Activated effector memory CD4-positive, alpha-beta T cell treated with Interleukin-2 at 50 U/mL for 16 hours (primary cell): ENCODE measurements at places on chromosomes 4 and X.

- no peak for DNase-seq
Observed at GRCh38 chr4:178081176-178081575, 638.9 kb upstream of the AGA start.

DNA sequence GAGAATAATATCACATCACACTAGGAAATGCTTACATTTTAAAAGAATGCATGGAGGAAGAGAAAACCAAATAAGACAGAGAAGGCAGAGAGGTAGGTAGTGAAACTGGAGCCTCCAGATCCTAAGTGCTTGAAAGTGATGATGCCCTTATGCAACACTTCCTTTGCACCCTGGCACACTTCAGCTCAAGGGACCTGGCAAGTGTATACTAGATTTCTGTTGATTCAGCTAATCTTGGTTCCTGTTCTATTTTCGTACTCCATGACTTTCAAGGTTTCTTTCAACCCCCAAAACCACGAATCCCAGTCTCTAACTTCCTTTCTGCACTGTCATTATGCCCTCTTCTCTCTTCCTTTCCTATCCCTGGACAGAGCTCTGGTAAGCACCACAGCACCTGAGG is 36.9 kb upstream of the SH3KBP1 start:
- DNase-seq: no peak

GRCh38 chr4:8642651-8643321 is 50.2 kb downstream of the CPZ start:
- no peak for DNase-seq

GRCh38 chrX:149004936-149005335 is 500.2 kb downstream of the IDS start:
- no peak for DNase-seq

- DNase-seq: no peak
Observed at GRCh38 chr4:5781691-5782090, 70.7 kb downstream of the EVC start.

DNA sequence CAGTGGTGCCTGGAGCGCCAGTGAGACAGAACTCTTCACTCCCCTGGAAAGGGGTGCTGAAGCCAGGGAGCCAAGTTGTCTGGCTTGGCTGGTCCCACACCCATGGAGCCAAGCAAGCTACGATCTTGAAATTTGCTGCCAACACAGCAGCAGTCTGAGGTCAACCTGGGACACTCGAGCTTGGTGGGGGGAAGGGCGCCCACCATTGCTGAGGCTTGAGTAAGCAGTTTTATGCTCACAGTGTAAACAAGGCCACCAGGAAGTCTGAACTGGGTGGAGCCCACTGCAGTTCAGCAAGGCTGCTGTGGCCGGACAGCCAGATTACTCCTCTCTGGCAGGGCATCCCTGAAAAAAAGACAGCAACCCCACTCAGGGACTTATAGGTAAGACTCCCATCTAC is 149.5 kb downstream of the EDA2R start:
- no peak for DNase-seq

DNA sequence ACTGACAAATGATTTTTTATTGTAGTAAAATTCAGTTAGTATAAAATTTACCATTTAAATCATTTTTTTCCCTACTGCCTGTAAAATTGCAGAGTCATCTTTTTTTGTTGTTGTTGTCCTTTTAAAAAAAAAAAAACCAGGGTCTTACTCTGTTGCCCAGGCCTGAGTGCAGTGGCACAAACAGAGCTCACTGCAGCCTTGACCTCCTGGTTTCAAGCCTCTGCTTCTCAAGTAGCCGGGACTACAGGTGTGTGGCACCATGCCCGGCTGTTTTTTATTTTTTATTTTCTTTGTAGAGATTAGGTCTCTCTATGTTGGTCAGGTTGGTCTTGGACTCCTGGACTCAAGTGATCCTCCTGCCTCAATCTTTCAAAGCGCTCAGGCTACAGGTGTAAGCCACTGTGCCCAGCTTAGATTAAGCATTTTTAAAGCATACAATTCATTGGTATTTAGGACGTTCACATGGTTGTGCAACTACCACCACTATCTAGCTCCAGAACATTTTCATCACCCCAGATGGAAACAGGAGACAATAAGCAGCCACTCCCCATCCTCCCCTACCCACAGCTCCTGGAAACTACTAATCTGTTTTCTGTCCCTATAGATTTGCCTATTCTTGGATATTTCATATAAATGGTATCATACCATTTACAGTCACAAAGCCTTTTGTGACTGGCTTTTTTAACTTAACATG is 59.7 kb upstream of the PGRMC2 start:
- DNase-seq: no peak

DNA sequence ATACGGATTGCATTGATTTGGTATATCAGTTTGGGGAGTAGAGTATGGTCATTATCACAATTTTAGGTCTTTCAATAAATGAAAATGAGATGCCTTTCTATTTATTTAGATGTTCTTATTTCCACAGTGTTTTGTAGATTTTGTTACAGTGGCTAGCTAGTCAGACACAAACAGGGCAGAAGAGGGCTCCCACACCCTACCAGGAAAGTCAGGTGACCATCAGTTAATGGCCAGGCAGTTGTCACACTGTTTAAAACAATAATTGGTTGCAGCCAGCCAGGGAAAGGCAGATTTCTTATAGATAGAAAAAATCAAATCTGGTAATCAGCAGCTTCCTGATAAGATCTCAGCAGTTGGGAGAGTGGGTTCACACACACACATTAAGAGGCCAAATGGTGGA is 57.2 kb downstream of the UGT2B17 start:
- DNase-seq: no peak

DNA sequence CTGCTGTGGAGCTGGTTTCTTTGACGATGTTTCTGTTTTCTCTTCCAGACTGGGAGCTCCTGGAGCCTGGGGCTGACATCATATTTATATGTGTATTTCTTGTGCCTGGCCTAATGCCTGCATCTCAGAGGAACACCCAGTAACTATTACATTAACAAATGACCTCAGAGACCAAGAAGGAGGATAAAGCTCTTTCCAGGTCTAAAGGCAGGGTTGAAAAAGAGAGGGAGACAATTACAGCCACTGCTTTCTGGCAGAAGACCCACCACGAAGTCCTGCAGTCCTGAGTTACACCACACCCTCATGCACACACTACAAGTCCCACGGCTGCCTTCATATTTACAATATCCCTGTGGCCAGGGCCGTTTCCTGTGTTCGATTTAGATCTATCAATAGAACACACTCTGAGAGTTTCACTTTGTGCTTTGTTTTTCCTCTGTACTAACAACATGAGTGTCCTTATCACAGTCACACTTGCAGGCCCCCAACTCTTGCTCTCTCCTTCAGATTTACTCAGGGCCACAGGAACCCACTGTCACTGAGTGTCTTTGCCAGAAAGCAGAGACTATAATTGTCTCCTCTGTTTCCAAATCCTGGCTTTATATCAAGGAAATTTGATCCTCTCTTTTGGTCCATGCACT is 535.5 kb downstream of the MID1IP1 start:
- DNase-seq: no peak

DNA sequence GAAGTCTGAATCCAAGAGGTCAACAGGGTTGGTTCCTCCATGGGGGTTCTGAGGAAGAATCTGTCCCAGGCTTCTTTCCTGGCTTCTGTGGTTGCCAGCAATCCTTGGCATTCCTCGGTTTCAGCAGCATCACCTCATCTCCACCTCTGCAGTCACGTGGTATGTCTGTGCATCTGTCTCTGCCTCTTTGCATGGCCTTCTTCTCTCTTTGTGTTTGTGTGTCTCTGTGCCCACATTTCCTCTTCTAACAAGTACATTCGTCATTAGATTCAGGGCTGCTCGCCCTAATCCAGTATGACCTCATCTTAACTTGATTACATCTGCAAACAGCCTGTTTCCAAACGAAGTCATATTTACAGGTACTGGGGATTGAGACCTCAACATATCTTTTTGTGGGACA is 114.0 kb downstream of the BCOR start:
- no peak for DNase-seq

DNA sequence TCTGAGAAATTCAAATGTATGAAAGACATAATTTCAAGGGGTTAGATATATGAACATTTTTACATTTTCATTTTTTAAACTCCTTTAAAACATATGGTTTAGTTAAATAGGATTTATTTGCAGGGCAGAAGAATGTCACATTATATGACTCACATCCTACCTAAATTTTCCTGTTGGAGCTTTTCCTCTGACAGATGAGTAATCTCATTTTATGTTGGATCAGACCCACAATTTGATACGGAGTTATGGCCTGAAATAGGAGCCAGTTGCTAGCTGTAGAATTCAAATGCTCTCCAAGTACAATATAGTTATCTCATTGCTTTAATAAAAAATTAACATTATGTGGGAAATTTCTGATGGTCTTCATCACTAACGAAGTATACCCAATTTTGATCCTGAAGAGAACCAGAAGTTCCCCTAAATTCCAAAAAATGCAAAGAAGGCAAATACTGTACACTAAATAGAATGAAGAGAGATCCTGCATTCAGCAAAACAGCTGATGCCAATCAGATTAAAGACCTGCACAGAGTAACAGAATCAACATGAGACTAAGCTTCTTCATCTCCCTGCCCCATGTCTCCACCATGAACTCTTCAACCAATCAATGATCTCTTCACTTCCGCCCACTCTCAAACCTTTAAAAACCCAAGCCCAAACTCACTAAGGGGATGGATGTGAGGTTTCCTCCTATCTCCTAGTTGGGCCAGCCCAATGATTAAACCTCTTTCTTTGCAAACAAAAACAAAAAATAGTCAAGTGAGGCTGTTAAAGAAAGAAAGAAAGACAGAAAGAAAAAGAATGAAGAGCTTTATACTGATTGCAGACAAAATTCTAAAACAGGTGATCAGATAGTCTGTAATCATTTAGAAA is 10.9 kb upstream of the EXOSC9 start:
- no peak for DNase-seq

- DNase-seq: no peak
Observed at GRCh38 chr4:65924843-65925242, 254.6 kb upstream of the EPHA5 start.

DNA sequence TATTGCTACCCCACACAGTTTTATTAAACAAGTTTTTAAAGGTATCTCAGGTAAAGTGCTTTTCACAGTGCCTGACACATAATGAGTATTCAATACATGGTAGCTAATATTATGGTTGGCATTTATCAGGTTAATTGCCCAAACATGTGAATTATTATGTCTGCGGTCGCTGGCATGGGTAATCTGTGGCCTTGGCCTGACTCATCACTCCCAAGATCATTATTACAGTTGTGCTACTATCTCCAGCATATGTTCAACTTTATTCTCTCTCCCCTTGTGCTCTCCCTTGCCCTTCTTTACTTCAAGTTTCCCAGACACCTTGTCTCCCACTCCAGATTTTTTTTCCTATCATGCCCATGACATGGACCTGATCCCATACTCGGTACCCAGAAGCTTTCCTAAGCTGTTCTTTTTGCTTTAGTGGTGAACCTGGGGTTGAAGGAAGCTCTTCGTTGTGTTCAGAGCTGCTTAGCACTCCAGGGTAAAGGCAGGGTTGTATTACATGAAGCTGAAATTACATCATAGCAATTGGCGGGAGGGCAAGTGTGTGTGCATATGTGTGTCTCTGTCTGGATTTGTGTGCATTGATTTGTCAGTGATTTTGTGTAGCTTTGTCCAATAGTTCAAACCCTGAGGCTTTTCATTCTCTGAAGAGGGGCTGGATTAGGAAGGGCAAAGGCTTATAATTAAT is 176.5 kb upstream of the NRK start:
- no peak for DNase-seq

DNA sequence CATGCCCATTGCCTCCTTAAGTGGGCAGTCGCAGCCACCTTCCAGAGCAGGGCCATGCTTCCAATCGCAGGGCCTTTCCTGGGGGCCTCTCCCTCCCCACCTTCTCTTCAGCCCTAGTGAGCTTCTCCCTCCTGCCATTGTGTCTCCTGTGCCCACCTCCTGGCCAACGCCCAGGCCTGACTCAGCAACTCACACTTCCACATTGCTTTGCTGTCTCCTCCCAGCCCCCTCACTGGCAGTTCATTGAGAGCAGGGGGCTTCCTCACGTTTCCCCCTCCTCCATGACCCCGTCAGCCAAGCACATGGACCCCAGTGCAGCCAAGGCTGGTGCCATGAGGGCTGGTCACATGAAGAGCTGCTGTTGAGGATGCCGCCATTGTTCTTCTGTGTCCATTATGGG is 25.9 kb downstream of the HTRA3 start:
- no peak for DNase-seq

DNA sequence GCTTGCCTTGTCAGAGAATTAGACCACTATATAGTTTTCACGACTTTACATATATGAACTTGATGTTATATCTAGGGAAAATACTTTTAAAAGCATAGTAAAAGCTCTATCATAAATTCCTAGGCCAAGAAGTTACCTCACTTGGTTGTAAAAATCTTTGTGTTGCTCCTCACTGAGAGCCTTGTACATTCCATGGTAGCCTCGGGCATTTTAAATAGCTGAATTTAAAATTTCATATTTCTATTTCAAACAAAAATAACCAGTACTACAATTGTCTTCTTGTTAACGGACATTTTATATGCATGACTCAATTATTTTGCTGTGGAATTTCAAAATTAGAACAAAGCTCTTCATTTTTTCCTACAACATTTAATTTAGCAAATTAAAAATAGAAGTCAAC is 107.6 kb downstream of the MID1 start:
- no peak for DNase-seq

DNA sequence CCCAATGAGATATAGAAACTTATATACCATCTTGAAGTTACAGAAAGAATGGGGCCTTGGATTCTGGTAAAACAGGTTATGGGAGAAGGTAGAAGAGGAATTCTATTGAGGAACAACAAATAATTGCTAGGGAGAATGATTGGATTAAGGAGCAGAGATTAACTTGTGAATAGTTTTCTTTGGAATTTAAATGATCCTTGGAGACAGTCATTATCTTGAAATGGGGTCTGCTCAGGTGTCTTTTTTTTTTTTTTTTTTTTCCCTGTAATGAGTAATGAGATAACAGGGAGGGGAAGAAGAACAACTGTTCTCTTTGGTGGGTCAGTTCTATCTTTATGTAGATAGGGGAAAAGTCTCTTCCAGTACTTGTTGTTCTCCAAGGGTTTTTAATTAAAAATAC is 1406.0 kb downstream of the RPA4 start:
- DNase-seq: no peak

DNA sequence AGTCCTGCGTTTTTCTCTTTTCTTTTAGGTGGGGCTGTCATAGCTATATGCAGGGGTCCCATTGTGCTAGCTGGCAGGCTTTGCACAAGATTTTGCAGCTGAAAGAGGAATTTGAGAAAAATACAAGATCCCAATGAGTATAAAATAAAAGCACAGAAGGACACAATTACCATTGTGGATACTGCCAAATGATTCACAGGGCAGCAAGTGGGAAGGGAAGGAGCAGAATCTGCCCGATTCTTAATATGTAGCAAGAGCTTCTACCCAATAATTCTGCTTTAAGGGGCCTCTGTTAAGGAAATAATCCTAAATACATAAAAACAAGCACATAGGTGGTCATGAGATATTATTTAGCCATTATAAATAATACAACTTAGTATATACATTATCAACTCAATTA is 25.9 kb upstream of the ING2 start:
- DNase-seq: no peak

DNA sequence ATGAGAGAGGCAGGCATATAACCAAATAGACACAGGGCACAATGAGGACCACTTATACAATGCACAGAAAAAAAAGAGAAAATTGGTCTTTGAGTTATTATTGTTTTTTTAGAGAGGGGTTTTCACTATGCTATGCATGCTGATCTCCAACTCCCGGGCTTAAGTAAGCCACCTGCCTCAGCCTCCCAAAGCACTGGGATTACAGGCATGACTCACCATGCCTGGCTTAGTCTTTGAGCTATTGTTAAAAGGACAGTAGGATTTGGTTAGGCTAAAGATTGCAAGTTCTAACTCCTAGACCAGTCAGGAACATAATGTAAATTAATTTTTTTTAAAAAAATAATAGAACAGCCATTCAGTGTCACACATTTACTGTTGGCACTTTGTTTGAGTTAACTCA is 340.1 kb downstream of the GPAT3 start:
- no peak for DNase-seq
